ENCODE measurements at places on chromosomes 1 and 21.

GRCh38 chr1:197066277-197066676, 783 bp downstream of the F13B start:
- no peak for DNase-seq

DNA sequence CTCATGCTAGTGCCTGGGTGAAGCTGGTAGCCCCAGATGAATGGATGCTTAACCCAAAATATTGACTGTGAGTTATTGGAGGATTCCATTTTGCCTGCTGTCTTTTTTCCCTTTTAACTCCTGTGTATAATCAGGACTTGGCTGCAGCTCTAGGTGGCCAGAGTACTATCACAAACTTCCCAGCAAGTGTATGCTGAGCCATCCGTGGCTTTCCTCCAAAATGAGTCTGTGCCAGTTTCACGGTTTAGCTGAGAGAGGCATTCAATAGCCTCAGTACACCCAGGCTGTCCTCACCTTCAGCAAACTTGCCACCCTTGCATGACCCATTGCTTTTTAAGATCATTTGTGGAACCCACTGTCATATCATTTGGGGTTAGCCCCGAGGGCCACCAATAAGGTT, 5.3 kb upstream of the DPT start:
- DNase-seq: no peak

DNA sequence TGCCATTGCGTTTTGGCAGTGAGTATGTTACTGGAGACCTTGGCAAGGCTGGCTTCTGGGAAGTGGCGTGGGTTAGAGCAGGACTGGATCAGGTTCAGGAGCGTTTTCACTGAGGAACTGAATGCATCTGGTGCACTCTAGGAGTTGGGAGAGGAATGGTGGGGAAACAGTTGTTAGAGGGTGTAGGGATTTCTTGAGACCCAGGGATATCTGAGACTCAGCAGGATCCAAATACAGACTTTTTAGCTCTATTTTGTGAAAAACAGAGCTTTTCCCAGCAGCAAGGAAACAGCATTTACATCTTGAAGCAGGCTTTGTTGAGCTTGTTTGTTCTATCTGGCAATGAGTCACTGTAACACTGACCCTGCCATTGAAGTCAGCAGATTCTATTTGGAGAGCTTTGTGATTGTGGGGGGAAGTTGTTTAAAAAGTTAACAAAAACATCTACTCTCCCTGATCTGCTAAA, 56.9 kb upstream of the NRIP1 start:
- no peak for DNase-seq

DNA sequence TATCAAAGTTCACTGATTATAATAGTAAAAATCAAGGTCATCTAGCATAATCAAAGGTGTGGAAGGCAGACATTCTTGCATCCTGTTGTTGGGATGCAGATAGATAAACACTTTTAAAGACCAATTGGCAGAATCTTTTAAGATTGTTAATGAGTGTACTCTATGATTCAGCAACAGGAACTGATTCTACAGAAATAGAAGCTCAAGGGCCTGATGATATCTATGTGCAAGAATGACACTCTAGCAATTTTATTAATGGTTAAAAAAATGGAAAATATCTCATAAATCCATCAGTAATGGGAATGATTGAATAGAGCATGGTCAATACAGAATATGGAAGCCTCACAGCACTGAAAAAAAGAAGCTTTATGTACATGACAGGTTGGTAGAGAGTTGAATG, 2.2 kb upstream of the ATP1A4 start:
- no peak for DNase-seq
